ENCODE measurements at places on chromosomes 16 and 17. TPM values are rescaled to one million over a fixed set of nuclear protein-coding genes. Genes with fewer than 3 reads are reported as not detected.

DNA sequence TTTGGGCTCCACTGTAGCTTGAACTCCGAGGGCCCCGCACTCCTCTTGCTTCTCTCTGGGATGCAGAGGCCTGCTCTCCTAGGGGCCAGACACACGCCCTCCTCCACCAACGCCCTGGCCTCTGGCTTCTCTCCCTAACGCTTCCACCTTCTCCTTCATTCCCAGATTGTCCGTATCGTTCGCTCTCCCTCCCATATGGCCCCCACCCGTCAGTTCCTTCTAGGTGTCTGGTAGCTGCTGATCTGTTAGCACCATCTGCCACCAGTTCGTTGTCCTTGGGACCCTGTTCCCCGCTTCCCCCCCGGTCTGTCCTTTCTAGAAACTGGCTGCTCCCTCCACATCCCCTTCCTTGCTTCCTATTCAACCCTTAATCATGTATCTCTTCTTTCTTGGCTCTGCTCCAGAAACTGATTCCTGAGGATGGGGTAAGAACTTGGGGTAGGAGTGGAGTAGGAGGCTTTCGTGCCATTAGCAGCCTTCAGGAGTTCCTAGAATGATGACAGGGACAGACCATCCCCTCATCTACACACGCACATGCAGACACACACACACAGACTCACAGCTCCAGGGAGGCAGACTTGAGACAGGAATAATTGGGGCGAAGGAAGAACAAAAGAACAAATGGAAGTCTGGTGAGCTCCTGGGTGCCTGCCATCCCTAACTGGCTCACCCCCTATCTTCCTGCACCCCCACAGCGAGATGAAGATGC is 4.3 kb downstream of the ATP1B2 start:
- no peak overlapping the region for H3K27ac ChIP-seq
- no peak for DNase-seq
- H3K4me1 ChIP-seq: peaks cover 15% of the 10 kb centered on the region
- no peak overlapping the region for H3K4me3 ChIP-seq

KRT39 gene
- total RNA-seq: not detected

- H3K4me3 ChIP-seq: no peak overlapping the region
- H3K36me3 ChIP-seq: no peaks in the 10 kb centered on the region
- H3K4me1 ChIP-seq: no peaks in the 10 kb centered on the region
- DNase-seq: no peak
- no peak overlapping the region for H3K27ac ChIP-seq
These were observed 184.8 kb upstream of the ZFHX3 start for GRCh38 chr16:73232555-73233328.

CCL14 gene
- total RNA-seq: not detected

DNA sequence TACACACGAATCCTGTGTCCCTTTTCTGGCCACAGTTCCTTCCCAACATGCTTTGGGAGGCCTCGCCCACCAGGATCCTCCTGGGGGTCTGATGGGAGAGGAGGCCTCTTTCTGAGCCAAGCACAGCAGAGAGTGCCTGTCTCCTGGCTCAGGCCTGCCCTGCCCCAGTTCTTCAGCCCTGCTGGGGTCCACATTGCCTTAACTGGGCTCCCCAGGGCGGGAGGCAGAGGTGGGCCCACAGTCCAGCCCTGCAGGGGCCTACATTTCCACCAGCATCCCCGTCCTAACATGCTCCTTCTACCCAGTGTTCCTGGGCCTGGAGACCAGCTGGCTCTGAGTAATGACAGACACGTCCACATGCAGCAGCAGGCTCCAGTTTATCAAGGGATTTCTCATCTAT is 29.6 kb downstream of the WNT9B start:
- no peak for DNase-seq
- no peaks in the 10 kb centered on the region for H3K36me3 ChIP-seq
- no peak overlapping the region for H3K27ac ChIP-seq
- no peak overlapping the region for H3K4me3 ChIP-seq
- peaks cover 12% of the 10 kb centered on the region for H3K4me1 ChIP-seq

GRCh38 chr16:82119405-82119804 is 50.6 kb downstream of the MPHOSPH6 start:
- H3K27ac ChIP-seq: no peak overlapping the region
- no peak overlapping the region for H3K4me3 ChIP-seq
- no peaks in the 10 kb centered on the region for H3K36me3 ChIP-seq

- no peaks in the 10 kb centered on the region for H3K27me3 ChIP-seq
- peak overlapping the region; percentile 99 for H3K27ac ChIP-seq
- peaks cover 10% of the 10 kb centered on the region for H3K36me3 ChIP-seq
- H3K4me3 ChIP-seq: peak overlapping the region; percentile 99
These were observed 795 bp downstream of the CYB5D2 start for GRCh38 chr17:4143563-4144421.

- no peaks in the 10 kb centered on the region for H3K36me3 ChIP-seq
- DNase-seq: no peak
- peak overlapping the region; percentile 81 for H3K27ac ChIP-seq
- peak overlapping the region; percentile 70 for H3K4me3 ChIP-seq
- H3K4me1 ChIP-seq: peaks cover 31% of the 10 kb centered on the region
- no peaks in the 10 kb centered on the region for H3K27me3 ChIP-seq
These were observed 4.4 kb downstream of the LITAF start for GRCh38 chr16:11582157-11582814.

SEZ6L2 gene
- 0.21 TPM for total RNA-seq

- H3K27ac ChIP-seq: no peak overlapping the region
- no peak overlapping the region for H3K4me3 ChIP-seq
- peaks cover 11% of the 10 kb centered on the region for H3K36me3 ChIP-seq
These were observed 48.6 kb upstream of the MNT start for GRCh38 chr17:2449486-2449885.

- no peak overlapping the region for H3K4me3 ChIP-seq
- DNase-seq: no peak
- H3K27me3 ChIP-seq: no peaks in the 10 kb centered on the region
- H3K36me3 ChIP-seq: peaks cover 83% of the 10 kb centered on the region
- H3K27ac ChIP-seq: peak overlapping the region; percentile 73
These were observed 29.0 kb downstream of the RNF213 start for GRCh38 chr17:80289616-80290015.

DNA sequence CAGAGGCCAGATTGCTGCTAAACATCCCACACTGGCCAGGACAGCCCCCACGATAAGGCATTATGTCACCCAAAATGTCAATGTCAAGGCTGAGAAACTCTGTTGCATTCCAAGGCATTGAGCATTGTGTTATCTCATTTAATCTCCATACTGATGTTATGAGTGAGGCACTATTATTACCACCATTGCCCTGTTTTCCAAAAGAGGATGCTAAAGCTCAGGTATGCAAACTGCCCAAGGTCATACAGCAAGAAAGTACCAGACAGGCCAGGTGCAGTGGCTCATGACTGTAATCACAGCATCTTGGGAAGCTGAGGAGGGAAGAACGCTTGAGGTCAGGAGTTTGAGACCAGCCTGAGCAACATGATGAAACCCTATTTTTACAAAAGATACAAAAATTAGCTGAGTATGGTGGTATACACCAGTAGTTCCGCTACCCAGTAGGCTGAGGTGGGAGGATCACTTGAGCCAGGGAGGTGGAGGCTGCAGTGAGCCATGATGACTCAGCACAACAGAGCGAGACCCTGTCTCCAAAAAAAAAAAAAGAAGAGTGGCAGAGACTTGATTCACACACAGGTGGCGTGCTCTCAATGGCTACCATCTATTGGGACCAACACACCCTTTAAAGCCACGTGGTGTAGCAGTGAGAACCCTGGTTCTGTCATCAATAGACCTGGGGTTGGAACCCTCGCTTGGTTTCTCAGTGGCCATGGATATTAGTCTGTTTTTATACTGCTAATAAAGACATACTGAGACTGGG is 58.8 kb upstream of the GRIN2A start:
- no peak for DNase-seq
- H3K27ac ChIP-seq: no peak overlapping the region
- no peaks in the 10 kb centered on the region for H3K36me3 ChIP-seq
- peaks cover 10% of the 10 kb centered on the region for H3K27me3 ChIP-seq
- H3K4me3 ChIP-seq: no peak overlapping the region

DNA sequence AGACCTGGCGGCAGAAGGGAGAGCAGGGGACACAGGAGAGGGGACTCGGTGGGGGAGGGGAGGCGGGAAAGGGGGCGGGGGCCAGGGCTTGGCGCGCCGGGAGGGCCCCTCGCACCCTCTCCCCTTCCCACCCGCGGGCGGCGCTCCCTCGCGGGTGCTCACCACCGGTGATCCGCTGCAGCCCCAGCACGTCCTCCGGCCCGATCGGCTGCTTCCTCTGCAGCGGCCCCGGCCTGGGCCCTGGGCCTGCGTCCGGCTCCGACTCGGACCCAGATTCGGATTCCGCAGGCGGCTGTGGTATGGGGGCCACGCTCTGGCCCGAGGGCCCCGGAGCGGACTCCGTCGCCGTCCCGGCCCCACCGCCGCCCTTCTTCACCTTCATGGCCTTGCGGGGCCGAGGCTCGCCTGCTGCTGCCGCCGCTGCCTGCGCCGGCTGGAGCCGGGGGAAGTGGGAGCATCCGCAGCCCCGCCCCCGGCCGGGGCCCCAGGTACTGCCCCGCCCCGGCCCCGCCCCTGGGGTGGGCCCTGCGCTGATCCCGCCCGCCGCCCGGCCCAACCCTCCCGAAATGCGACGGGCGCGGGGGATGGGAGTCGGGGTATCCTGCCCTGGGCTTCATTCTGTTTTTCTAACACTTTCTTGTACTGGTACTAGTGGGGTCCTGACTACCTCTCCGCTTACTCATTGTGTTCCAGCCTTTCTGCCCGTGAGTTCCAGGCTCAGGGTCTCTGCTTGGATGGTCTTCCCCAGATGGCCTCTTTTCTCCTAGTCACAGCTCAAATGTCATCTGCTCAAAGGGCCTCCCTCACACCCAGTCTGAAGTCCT is at the start of gene UNC119:
Gene UNC119, minus strand, starts transcription at position 449 of the 824 bp plus-strand sequence. Its CDS starts 67 bp downstream, at position 382.
- no peaks in the 10 kb centered on the region for H3K27me3 ChIP-seq
- peak within 1 kb of the TSS; percentile 92 for H3K4me3 ChIP-seq

GRCh38 chr17:57861790-57862693 is 12.2 kb upstream of the MRPS23 start:
- peaks cover 9% of the 10 kb centered on the region for H3K4me1 ChIP-seq
- DNase-seq: no peak
- no peak overlapping the region for H3K27ac ChIP-seq
- peaks cover 7% of the 10 kb centered on the region for H3K27me3 ChIP-seq
- no peaks in the 10 kb centered on the region for H3K36me3 ChIP-seq

DNA sequence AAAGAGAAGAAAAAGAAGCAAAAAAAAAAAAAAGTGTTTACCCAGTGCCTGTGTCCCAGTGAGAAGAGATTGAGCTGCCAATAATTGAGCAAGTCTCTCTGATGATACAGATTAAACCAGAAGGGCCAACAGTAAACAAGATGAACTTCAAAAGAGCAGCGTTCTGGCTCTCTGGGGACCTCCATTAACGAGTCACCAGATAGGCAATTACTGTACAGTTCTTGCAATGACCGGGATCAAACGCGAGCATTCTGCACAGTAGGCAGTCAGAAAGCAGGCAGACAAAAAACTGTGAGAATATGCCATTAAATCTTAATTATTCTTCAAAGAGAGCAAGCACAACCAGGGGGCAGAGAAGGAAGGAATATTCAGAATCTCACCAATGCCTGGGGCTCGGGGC is 626.1 kb downstream of the TMEM114 start:
- no peak for DNase-seq
- H3K27me3 ChIP-seq: no peaks in the 10 kb centered on the region
- H3K4me1 ChIP-seq: no peaks in the 10 kb centered on the region
- H3K36me3 ChIP-seq: no peaks in the 10 kb centered on the region
- no peak overlapping the region for H3K4me3 ChIP-seq

- H3K27ac ChIP-seq: no peak overlapping the region
- DNase-seq: no peak
- H3K27me3 ChIP-seq: no peaks in the 10 kb centered on the region
- no peak overlapping the region for H3K4me3 ChIP-seq
- no peaks in the 10 kb centered on the region for H3K4me1 ChIP-seq
These were observed 42.0 kb downstream of the TNFRSF13B start for GRCh38 chr17:16929757-16930520.

GRCh38 chr16:55697867-55698266 is 42.1 kb downstream of the SLC6A2 start:
- peaks cover 1% of the 10 kb centered on the region for H3K4me1 ChIP-seq
- no peak overlapping the region for H3K4me3 ChIP-seq
- H3K36me3 ChIP-seq: no peaks in the 10 kb centered on the region

DNA sequence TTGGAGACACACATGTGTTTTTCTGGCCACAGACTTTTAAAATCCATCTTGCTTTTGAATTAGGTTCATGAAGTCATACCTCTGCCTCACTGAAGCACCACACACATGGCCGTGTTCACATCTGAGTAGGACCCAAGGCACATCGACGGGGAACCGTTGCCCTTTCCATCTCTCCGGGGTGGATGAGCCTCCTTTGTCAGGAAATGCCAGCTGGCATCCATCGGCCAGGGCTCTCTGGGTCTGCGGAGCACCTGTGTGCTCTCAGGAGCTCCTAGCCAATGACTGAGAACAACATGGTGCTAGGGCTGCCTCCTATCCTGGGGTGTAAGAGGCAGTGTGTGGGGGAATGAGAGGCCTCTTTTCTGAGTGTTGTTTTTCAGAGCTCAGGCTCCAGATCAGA is 24.5 kb upstream of the NKD1 start:
- no peak overlapping the region for H3K27ac ChIP-seq
- no peak overlapping the region for H3K4me3 ChIP-seq
- H3K27me3 ChIP-seq: peaks cover 22% of the 10 kb centered on the region
- no peaks in the 10 kb centered on the region for H3K36me3 ChIP-seq

MYH8 gene
- total RNA-seq: not detected

DNA sequence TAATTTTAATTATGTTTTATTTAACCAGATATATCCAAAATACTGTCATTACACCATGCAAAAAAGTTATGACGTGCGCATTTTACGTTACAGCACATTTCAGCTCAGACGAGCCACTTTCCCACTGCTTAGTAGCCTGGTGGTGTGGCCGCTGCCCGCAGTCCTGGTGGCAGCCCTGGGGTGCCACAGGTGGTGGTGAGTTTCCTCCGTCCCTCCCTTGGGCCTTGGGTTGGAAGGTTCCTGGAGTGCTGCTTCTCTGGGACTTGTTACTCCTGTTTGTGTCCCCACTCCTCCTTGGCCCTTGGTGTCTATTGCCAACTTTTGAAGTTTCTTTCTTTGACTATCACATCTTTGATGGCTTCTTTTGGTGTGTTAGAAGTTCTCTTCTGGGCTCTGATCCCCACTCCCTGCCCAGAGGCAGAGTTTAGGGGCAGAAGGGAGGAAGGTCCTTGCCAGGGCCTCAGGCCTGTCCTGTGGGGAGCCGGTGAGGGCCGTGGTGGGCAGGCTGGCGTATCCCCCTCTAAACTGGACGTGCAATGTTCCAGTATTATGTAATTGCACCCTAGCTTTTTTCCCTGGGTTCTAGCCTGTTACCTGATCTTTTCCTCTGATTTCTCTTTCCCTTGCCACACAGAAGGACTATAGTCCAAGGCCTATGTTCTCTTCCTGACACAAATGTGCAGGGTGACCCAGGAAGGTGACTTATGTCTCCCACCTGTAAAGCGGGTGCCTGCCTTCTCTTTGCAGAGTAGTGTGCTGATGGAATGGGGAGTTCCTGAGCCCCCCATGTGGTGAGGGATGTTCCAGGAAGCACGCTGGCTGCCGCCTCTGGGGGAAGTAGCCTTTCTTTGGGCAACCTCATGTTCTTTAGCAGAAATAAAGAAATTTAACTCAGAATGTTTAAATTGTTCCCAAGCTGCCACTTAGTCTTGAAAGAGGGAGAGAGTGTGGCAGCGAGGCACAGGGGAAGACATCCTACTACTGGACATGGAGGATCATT is 8.4 kb downstream of the MPRIP start:
- no peak for DNase-seq
- peaks cover 86% of the 10 kb centered on the region for H3K4me1 ChIP-seq
- no peaks in the 10 kb centered on the region for H3K36me3 ChIP-seq
- peak overlapping the region; percentile 24 for H3K27ac ChIP-seq
- H3K4me3 ChIP-seq: no peak overlapping the region
- no peaks in the 10 kb centered on the region for H3K27me3 ChIP-seq

TMEM170A gene
- 42.3 TPM for total RNA-seq

HS3ST3B1 gene
- 37.5 TPM for total RNA-seq

GRCh38 chr16:30355144-30355953 is at the start of gene CD2BP2:
TSS of gene CD2BP2 (minus strand) at chr16:30355308. CDS start at chr16:30354681, 627 bp downstream.
- peaks cover 47% of the 10 kb centered on the region for H3K4me1 ChIP-seq
- H3K27ac ChIP-seq: peak within 1 kb of the TSS; percentile 97
- no peaks in the 10 kb centered on the region for H3K36me3 ChIP-seq
- DNase-seq: peak; percentile 83
- H3K4me3 ChIP-seq: peak within 1 kb of the TSS; percentile 89
- no peaks in the 10 kb centered on the region for H3K27me3 ChIP-seq
